ENCODE measurements at places on chromosomes 13 and 19.
A peak's percentile ranks its signal among the peaks of the same experiment; 100 is the strongest.

- DNase-seq, result no peak
These were observed 63.9 kb downstream of the DLEU7 start for GRCh38 chr13:50779443-50780200.

DNA sequence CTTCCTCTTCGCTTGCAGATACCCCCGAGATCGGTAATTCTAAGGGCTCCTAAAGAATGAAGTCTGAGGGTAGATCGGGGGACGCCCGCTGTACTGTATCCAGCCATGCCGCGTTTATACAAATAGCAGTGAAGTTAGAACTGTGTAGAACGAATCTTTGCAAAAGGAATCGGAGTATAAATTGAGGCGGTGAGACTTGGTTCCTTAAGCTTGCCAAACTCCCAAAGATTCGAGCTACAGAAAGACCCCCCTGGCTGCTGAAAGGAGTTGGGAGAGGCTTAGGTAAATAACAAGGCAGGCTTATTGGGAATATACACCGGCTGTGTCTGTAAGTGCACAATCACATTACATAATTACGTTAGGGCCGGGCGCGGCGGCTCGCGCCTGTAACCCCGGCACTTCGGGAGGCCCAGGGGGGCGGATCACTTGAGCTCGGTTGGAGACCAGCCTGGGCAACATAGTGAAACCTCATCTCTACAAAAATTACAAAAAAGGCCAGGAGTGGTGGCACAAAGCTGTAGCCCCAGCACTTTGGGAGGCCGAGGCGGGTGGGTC is 12.2 kb downstream of the TMEM160 start:
- no peak for DNase-seq

GRCh38 chr13:94394723-94395122 is 84.8 kb downstream of the DCT start:
- DNase-seq, result no peak

GRCh38 chr13:90768116-90768515 is 579.4 kb upstream of the MIR17HG start:
- DNase-seq, result no peak

- DNase-seq, result no peak
These were observed 49.8 kb upstream of the SLC7A9 start for GRCh38 chr19:32919365-32919764.

DNA sequence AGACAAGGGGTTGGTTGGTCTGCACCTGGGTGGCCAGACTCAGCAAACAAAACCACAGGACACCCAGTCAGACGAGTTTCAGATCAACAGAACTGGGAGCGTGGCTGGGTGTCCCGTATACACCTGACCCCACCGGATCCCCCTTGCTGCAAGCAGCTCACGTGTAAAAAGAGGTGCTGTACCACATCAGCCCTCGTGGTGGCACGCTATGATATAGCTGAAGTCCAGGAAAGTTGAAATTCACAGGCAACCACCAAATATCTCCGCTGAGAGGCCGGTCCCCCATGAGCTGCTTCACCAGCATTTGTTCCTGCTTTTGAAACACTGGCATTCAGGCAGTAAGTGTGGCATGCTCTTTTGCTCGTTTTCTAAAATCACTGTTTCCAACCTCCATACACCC is 92.3 kb downstream of the TUBA3C start:
- no peak for DNase-seq

- no peak for DNase-seq
These were observed 182.5 kb downstream of the NDFIP2 start for GRCh38 chr13:79663435-79663834.

DNA sequence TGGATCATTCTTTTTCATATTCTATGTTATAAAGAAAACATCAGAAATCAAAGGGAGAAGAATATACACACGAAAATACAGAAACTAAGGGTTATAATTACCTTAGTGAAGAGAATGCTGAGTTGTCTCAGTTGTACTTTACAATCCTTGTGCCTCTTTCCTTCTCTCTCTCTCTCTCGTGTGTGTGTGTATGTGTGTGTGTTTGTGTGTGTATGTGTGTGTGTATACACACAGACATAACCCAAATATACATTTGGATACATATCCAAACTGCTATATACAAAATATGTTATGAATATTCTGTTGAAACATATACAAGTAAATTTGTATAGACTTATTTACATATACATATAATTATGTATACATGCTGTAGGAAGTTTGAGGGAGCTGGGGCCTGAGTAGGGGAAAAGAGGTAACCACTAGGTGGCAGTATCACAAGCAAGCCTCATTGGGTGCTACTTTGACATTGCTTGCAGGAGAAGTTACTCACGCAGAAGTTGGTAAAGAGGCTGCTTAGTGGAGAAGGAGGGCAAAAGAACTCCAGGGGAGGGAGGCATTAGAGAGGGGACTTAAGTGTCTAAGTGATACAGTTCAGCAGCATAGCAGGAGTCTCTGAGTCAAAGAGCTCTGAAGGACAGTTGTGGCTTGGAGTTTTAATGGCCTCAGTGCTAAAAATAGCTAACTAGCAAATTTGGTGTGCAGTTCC is 465.1 kb upstream of the PCDH20 start:
- no peak for DNase-seq

DNA sequence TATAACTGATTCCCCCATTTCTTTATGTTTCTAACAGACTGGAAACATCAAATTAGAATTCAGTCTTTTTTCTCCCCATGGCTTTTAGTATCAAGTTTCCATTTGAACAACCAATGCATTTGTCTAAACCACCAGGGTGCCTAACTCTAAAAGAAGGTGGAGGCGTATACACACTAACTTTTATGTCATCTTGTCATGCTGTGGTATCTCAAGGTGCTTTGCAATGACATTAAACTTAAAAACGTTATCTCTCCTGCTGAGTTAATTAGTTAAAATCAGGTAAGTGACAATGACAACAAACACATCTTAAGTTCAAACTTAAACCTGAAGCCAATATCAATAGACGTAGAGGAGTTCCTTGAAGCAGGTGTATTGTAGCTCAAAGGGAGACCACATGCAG is 1001.7 kb downstream of the PCDH17 start:
- DNase-seq, result no peak

DNA sequence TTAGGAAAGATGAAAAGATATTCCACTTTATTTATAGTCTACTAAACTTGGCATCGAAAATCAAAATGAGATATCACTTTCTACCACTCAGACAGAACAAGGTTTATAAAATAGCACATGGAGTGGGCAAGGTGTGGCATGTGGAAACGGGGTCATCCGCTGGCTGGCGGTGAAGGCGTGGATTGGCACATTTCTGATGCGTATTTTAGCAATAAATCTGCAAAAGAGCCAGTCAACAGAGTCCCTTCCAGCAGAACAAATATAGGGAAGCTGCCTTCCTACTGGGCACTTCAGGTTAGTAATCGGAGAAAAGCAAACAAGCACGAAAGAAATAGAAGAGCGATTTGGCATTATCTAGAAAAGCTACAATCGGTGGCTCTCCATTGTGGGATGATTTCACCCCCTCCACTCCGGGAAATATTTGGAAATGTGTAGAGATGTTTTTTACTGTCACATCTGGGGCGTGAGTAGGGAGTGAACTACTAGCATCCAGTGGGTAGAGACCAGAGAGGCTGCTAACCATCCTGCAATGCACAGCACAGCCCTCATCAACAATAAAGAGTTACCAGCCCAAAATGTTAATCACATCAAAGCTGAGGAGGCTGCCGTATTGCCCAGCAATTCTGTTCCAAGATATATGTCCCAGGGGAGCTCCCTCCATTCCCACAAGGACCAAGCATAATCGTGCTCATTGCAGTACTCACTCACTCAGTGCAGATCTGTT is 116.1 kb upstream of the PEG3 start:
- no peak for DNase-seq

- DNase-seq, result no peak
These were observed 6.3 kb upstream of the IGSF23 start for GRCh38 chr19:44607049-44607448.

DNA sequence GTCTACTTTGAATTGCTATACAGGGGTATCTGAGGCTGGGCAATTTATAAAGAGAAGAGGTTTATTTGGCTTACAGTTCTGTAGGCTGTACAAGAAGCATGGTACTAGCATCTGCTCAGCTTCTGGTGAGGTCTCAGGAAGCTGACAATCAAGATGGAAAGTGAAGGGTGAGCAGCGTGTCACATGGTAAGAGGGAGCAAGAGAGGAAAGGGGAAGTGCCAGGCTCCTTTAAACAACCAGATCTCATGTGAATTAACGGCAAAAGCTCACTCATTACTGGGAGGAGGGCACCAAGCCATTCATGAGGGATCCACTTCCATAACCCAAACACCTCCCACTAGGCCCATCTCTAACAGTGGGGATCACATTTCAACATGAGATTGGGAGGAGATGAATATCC is 222.4 kb downstream of the TDRD3 start:
- no peak for DNase-seq

DNA sequence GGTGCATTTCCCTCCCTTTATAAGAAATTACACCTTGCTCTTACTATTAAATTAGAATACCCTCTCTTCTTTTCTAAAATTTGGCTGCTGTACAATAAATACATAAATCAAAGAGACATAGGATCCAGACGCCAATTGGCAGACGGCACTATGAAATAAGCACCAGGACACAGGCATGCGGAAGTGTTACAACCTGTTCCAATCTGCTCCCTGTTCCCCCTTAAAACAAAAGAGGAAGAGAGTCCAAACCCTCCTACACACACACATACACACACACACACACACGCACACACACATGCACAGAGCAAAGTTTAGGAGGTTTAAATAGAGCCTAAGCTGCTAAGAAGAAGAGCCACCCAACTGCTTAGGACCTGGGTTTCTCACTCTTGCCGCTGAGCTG is 75.6 kb upstream of the ZNF507 start:
- DNase-seq, result no peak

- peak; percentile 17 for DNase-seq
These were observed at the start of gene MEDAG for GRCh38 chr13:30905932-30906383. Gene MEDAG (plus strand): TSS chr13:30906271. CDS start chr13:30906516, 245 bp downstream.

- DNase-seq, result no peak
These were observed 7.3 kb downstream of the ANGPTL4 start for GRCh38 chr19:8371011-8371804.

- no peak for DNase-seq
These were observed 68.6 kb downstream of the NDFIP2 start for GRCh38 chr13:79549355-79550106.

- no peak for DNase-seq
These were observed 25.1 kb downstream of the VSTM2B start for GRCh38 chr19:29550896-29551295.

DNA sequence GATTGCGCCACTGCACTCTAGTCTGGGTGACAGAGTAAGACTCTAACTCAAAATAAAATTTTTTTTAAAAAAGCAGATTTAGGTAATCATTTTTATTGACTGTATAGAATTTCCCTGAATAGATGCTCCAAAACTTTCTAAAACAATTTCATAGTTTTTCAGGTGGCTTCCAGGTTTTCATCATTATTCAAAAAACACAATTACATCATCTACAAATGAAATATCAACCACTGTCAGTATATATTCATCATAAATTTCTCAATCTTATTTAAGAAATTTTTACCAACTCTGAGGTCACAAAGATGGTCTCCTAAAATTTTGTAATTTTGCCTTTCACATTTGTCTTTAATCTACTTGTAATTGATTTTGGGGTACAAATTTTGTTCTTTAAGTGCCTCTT is 48.1 kb downstream of the ZC3H13 start:
- DNase-seq, result no peak

- no peak for DNase-seq
These were observed 6.4 kb upstream of the PPP6R1 start for GRCh38 chr19:55265173-55265572.

DNA sequence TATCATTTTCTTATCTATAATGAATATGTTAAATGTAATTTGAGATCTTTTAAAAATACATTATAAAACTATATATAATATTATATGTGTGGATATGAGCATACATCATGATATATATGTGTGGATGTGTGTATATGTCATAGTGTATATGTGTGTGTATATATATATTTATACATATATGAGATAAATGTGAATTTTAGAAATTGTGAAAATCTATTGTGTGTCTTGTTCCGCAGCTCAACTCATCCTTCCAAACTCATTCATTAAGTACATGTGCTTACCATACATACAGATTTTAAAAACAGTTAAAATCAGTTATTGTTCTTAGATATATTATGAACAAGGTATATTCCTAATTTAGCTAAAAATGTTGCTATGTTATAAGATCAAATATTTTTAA is 435.2 kb upstream of the MIR17HG start:
- DNase-seq, result no peak
